ENCODE measurements at places on chromosomes 6 and 20.

DNA sequence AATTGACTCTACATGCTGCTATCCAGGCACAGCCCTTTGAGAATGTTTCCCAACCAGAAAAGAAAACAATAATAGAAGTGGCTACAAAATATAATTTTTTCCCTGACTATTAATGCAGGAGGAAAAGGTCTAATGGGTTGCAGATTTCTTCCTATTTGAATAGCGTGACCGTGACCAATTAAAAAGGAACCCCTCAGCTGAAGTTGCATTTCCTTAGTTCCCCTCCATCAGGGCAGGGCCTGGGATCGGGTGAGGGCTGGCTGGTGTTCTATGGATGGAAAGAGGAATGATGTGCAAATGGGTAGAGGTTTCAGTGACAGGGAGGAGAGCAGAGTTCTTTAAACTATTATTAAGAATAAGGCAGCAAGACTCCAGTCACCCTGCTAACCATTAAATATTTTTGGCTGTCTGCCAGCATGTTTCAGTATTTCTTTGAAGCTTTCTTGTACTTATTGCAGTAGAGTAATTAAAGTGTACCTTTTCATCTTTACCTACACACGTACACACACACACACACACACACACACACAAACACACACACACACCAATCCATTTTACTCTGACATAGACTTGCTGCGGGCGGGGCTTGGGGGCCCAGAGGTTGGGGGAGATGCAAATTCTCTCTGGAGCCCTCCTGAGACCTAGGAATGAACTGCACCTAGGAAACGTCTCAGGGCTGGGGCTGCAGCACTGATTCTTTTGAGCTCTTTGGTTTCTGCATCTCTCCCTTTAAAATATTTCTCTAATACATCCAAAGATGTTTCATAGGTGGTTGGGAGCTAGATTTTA is 154.8 kb upstream of the SLC35B3 start:
- DNase-seq: peak; percentile 0

GRCh38 chr6:120736740-120737139 is 597.5 kb downstream of the TBC1D32 start:
- no peak for DNase-seq

GRCh38 chr6:22117631-22118030 is 179.2 kb downstream of the PRL start:
- no peak for DNase-seq

- DNase-seq: no peak
These were observed 3.9 kb downstream of the EMILIN3 start for GRCh38 chr20:41362748-41363140.

DNA sequence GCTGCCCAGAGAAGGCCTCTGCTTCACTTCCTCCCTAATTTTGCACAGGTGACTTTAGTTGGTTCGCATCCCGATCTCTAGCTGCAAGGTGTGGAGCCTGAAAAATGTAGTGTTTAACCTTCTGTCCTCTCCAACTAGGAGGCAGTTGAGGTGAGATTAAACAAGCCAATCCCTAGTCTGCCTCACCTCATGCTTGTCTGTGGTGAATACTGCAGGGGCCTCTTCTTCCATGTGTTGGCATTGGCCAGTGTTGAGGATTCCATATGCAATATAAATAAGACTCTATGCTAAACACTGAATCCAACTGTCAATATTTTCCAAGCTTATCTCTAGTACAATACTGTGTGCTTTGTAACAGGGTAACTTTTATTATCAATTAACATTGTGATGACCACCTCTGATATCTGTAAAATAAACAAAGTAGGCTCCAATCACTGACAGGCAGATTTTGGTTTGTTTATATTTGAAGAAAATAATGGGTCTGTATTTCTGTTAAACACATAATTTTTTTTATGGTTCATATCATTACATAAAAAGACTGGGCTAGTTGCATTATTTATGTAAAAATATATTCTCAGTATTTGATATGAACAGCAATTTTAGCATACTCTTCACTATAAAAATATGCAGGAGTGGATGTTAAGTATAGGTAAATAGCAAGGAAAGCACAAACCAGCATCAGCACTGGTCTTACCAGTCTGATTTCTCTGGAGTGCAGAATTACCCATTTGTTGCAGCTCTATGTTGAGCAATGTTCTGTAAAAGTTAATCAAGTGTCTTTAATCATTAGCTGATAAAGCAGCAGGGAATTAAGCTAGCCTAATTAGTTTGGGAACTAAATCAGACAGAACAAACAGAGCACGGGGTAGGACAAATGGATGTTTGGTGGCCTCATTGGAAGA is 74.0 kb downstream of the ANKRD6 start:
- DNase-seq: no peak

Data from LHCN-M2 (cell line).